ENCODE measurements at places on chromosomes 6 and 20. TPM values are rescaled to one million over a fixed set of nuclear protein-coding genes. Genes with fewer than 3 reads are reported as not detected.

CRISP3 gene
- total RNA-seq, result not detected

RBM39 gene
- total RNA-seq, result 515 TPM

DNA sequence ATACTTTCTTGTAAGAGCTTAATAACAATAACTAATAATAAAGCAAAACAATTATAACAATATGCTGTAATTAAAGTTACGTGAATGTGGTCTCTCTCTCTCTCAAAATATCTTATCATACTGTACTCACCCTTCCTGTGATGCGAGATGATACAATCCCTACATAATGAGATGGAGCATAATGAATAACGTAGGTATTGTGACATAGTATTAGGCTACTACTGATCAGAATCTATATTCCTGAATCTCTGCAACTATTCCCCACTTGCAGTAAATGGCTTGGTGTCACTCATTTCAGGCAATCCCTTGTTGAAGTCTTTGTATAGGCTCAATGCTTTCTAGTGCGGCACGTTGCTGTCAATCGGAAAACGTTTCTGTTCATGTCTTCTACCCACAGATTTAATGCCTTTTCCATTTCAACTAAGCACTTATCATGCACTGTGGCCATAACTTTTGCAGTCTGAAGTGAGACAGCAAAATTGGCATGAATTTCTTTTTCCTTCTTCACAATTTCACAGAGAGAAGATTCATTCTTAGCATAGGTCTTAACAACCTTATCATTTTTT, 32.3 kb downstream of the MOXD1 start:
- no peak for DNase-seq

HSP90AB1 gene
- 1,214 TPM for total RNA-seq

PBOV1 gene
- not detected for total RNA-seq

- no peak for DNase-seq
These were observed 24.9 kb downstream of the SCAF8 start for GRCh38 chr6:154758125-154758524.

- no peak for DNase-seq
These were observed 648.5 kb downstream of the RNF144B start for GRCh38 chr6:19035461-19036195.

- no peak for DNase-seq
These were observed 18.7 kb downstream of the ADRM1 start for GRCh38 chr20:62321521-62321948.

GRCh38 chr6:33156561-33156960, 35.7 kb downstream of the COL11A2 start:
- no peak for DNase-seq

DNA sequence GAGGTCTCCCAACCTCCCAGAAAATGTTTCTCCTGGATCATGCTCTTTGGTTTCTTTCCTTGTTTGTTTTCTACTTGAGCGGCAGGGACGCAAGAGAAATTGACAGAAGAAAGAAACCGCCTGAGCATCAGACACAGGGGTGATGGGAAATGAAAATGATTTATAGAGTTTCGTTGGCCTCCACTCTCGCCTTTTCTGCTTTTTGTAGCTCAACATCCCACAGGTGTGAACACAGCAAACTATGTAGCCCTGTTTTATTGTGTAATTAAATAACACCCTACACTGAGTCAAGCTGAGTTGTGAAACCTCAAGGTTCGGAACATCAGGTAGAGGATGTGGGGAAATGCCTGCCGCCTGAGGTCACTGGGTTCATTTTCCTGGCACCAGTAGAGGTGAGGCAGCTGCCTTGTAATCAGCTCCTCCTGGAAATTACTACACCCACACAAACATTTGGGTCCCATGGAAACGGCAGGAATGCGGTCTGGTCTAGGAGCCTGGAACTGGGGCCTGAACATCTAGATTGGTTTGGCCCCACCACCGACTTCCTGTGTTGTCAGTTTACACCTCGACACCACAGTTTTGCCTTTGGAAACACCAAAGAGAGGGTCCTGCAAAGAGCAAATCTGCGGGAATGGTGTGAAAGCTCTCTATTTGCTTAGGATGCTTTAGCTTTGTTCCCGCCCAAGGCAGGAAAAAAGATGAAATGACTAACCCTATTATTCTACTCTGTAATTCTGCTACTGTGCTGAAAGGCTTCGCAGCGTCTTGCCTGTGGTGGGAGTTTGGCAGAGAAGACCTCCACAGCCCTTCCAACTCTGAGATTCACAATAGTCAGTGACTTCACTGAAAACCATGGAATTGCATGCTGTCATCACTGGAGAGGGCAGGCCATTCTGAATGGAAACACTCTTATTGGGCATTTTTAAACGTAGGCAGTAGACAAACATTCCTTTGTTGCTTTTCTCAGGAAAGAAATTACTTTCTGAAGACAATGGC, 53.0 kb downstream of the ADAT2 start:
- peak; percentile 10 for DNase-seq

CCN6 gene
- total RNA-seq, result not detected

- no peak for DNase-seq
These were observed 244.6 kb upstream of the FOXQ1 start for GRCh38 chr6:1067346-1067745.

- DNase-seq, result no peak
These were observed 246.4 kb downstream of the PHACTR1 start for GRCh38 chr6:12962987-12963386.
